ENCODE measurements at places on chromosomes 7 and 10.

GRCh38 chr10:33314811-33315561 lies 19.5 kb downstream of the NRP1 start:
- DNase-seq, result no peak

DNA sequence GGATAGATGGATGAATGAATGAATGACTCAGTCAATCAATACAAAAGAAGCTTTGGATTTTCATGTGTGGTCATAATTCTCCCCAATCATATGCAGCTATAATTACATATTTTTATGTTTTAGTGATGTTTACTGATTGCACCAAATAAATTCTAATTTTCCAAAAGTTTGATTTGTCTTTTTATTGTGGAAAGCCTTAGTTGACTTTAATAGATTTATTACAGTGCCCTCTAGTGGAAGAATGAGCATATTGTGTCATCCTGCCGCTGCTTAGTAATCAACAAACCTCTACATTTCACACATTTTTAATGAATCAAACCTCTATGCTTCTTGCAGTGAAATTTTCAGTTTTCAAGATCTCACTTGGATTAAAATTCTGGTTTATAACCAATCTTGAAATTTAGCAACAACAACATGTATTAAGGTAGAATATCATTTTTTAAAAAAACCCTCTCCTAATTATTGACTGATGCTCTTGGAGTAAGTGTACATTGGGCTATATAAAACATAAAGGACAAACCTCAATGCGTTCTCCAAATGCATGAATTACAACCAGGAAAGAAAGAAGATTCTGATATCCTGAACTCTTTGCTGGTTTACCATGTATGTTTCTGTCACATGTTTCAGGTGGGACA lies 55.6 kb upstream of the PNLIP start:
- DNase-seq, result no peak

GRCh38 chr7:43585562-43585961 lies 2.7 kb downstream of the STK17A start:
- no peak for DNase-seq

GRCh38 chr10:117670116-117670904 lies 127.8 kb downstream of the EMX2 start:
- no peak for DNase-seq

DNA sequence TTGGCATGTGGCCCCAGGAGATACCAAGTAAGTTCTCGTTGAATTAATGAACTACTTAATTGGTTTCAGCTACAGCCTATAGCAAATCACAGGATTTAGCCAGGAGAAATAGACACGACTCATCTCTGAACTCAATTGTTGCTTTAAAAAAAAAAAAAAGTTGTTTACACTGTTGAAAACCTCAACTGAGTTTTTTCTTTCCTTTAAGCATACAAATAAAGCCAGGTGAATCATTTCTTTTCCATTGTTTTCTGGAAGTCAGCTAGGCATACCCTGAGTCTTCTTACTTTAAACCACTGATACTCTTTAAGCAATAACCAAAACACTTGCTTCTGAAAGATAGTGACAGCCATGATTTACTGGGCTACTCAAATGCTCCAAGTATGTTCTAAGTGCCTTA lies 755 bp downstream of the FRMPD2 start:
- DNase-seq, result no peak
